ENCODE measurements at places on chromosomes 1 and 21.

DNA sequence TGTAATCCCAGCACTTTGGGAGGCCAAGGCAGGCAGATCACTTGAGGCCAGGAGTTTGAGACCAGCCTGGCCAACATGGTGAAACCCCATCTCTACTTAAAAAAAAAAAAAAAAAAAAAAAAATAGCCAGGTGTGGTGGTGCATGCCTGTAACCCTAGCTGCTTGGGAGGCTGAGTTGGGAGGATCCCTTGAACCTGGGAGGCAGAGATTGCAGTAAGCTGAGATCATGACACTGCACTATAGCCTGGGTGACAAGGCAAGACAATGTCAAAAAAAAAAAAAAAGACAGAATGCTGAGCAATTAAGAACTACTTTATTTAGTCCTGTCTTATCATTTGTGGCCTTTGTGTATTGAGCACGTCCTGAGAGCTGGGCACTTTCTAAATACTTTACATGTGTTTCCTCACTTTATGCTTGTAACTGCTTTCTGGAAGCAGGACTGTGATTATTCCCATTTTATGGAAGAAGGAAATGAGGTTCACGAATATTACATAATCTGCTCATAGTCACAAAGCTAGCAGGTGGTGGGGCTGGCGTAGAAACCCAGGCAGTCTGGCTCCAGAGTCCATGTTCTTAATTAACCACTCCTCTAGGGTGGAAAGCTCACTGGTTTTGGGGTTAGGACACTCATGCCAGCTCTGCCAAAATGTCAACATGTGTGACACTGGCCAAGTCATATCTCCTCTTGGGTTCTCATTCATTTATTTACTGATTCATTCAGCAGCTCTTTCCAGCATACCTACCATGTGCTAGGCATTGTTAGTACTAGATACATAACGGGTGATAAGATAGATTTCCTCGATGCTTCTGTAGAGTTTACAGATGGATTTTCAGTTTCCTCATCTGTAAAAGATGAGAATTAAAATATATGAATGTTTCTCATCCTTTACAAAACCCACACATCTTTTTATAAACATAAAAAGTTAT lies 57.7 kb downstream of the DDR2 start:
- DNase-seq = no peak

DNA sequence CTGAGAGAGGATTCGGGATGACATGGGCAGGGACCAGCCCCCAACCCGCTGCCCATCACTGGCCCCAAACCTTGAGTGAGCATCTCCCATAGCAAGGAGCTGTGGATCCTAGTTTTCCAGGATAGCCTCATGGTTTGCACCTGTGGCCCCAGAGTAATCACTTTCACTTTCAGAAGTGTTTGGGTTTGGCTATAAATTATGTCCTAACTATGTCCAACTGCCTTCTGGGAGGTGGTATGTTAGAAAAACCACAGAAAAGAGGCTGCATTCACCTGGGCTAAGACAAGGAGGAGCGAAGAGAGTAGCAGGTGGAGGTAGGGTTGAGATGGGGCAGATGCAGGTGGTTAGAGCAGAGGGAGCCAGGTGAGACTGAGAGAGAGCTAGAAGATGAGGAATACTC lies 19.4 kb upstream of the CLIC6 start:
- DNase-seq = no peak

DNA sequence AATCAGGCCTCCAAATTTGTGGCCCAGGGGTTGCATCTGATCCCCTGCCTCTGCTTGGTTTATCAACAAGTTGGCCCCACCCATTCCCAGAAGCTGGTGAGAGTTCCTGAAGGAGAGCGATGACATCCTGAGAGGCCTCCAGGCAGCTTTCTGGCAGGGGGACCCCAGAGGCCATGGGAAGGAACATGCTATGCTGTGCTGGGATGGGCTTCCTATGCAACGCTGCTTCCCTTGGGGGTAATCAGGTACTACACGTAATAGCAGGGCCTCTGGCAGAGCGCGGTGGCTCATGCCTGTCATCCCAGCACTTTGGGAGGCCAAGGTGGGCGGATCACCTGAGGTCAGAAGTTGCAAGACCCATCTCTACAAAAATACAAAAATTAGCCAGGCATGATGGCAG lies 8.4 kb upstream of the MTF1 start:
- no peak for DNase-seq

DNA sequence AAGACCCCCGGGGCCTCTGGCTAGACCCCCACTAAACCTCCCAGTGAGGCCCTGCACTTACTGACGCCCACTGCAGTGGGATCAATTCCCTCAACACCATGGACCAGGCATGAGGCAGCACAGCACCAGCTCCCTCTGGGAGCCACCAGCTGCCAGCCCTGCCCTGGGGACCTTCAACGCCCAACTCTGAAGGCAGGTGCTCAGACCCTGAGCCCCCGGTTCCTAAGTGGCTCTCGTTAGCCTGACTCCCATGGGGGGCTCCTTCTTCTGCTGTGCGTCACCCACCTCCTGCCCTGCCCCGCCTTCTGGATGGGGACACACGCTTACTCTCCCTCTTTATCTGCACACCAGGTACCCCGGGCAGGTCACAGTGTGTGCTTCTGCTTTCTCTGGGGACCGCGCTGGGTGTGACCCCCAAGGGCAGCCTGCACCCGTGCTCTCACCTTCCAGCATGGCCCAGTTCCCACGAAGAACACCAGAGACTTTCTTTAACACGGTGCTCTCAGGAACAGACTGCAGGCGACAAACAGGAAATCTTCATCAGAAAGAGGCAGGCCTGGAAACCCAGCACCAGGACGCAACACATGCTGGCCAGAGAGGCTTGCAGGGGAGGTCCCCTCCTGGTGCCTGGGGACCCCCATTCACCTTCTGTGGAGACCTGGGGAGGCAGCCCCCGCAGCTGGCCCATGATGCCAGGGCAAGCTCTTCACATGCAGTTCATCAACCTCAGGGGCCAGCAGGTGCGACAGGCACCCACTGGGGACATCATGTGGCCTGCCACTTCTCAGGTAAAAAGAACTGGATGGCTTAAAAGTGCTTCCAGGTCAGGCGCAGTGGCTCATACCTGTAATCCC lies 27.3 kb downstream of the WDR4 start:
- DNase-seq = no peak

GRCh38 chr1:170309389-170310013 lies 163.7 kb downstream of the NTMT2 start:
- DNase-seq = no peak

GRCh38 chr1:49102752-49103151 lies 326.1 kb upstream of the BEND5 start:
- DNase-seq = no peak

- no peak for DNase-seq
Observed at GRCh38 chr1:228335406-228336307, 71.0 kb downstream of the TRIM11 start.

DNA sequence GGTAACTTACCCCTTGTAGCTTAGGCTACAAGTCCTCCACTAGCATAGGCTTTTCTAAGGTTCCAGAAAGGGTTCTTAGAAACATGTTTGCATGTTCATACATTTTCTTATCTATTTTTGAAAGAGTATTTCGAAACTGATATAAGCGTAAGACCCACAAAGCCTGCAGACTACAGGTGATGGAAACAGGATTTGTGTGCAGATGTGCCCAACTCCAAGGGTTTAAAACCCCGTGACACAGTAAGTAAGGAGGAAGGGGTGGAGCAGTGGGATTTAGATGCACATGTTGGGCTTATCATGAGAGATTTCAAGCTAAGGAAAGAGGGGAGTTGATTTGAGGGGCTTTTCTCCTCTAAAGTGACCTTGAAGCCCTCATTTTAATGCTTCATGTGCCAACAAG lies 164.7 kb downstream of the LTN1 start:
- DNase-seq = no peak

DNA sequence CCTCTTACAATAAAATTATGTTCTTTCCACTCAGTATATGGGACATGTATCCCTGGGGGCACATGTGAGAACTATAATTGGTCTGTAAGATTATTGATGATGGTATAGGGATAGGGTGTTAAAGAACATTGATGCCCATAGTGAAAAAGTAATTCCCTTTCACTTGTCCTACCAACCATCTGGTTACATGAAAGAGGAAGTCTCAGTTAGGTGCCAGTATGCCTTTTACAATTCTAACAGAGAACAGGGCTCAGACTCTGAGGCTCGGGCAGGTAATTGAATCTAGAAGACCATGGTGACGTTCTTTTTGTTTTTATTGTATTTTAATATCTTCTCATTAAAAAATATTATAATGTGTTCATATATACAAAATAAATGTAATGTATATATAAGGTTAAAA lies 113.6 kb downstream of the FGGY start:
- no peak for DNase-seq

- DNase-seq = no peak
Observed at GRCh38 chr1:82048596-82048995, 247.9 kb downstream of the ADGRL2 start.

GRCh38 chr21:16842696-16843035 lies 670.2 kb upstream of the CXADR start:
- DNase-seq = peak; percentile 40

GRCh38 chr21:26473471-26473870 lies 99.6 kb downstream of the CYYR1 start:
- DNase-seq = no peak

DNA sequence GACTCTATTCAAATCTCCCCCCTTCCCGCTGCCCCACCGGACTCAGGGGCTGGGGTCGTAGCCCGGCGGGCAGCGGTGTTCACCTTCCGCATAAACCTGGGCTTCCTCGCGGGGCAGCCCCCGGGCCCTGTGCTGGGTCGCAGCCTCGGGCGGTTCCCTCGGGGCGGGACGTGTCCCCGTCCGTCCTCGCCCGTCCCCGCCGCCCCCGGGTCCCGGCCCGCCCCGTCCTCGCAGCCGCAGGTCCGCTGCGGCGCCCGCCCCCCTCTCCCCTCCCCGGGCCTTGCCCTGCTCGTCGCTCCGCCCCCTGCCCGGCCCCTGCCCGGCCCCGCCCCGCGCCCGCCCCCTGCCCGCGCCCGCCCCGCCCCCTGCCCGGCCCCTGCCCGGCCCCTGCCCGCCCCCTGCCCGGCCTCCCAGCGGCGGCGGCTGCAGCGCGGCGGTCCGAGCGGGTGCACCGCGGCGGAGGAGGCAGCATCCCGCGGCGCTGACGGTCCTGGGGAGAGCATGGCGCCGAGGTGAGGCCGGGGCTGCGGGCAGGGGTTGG lies at the start of gene COL18A1:
TSS of gene COL18A1 (plus strand) at position 436 of the 541 bp plus-strand sequence. CDS start at position 502, 66 bp downstream.
- no peak for DNase-seq

- no peak for DNase-seq
Observed at GRCh38 chr1:7929637-7930036, 11.0 kb downstream of the TNFRSF9 start.

- DNase-seq = peak; percentile 46
Observed at GRCh38 chr1:208942394-208943130, 641.0 kb upstream of the CAMK1G start.

DNA sequence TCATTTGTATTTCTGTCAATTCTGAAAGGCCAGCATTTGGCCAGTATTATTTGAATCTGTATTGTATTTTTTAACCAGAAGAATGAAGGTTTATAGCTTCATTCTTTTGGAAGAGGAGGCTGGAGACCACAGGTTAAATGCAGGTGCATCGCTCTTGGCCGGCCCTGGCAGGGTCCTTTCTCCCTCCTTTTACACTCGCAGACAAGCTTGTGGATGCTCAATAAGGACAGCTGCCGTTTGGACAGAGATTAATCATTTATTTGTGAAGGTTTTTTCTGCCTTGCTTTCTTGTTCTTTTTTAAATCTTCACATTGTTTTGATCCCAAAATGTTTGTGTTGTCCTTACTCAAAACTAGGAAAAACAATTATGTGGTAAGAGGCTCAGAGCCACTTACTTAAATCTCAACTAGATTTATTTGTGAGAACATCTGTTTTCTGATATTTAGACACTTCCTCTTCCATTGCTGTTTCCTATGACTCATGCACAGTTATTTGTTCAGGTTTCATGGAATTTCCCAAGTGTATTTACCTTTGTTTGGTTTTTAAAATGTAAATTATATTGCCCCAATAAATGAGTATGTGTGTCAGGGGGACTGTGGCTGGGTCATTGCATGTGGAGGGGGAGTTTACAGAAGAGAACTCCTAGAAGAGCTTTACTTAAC lies 46.7 kb upstream of the LAMC2 start:
- DNase-seq = no peak

- DNase-seq = no peak
Observed at GRCh38 chr1:166905900-166906299, 29.8 kb upstream of the TADA1 start.

DNA sequence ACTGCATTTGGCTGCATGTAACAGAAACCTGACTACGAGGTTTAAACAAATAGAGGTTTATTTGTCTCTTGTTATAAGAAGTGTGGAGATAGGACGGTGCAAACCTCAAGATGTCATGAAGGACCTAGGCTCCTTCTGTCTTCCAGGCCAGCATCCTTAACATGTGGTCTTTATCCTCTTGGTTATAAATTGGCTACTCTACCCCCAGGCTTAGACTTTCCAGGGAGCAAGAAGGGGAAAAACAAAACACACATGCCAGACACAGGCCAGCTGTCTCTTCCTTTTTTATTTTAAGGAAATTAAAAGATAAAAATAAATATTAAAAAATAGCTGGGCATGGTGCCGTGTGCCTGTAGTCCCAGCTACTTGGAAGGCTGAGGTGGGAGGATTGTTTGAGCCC lies 51.3 kb upstream of the PRELP start:
- DNase-seq = no peak

DNA sequence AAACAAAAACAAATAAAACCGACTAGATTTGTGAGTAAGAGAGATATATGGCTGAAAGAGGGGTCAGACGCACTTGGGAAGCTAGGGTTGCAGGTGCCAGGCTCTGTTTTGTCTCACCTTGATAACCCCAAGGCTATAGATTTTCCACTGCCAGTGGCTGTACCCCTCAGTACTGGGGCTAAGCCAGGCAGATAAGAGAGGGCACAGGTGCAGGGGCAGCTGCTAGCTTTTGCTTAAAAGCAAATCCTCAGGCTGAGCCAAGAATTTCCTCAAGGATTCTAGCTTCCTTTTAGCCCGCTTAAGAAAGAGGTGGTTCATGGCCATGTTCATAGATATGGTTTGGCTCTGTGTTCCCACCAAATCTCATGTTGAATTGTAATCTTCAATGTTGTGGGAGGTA lies 57.9 kb downstream of the OVGP1 start:
- peak; percentile 53 for DNase-seq

DNA sequence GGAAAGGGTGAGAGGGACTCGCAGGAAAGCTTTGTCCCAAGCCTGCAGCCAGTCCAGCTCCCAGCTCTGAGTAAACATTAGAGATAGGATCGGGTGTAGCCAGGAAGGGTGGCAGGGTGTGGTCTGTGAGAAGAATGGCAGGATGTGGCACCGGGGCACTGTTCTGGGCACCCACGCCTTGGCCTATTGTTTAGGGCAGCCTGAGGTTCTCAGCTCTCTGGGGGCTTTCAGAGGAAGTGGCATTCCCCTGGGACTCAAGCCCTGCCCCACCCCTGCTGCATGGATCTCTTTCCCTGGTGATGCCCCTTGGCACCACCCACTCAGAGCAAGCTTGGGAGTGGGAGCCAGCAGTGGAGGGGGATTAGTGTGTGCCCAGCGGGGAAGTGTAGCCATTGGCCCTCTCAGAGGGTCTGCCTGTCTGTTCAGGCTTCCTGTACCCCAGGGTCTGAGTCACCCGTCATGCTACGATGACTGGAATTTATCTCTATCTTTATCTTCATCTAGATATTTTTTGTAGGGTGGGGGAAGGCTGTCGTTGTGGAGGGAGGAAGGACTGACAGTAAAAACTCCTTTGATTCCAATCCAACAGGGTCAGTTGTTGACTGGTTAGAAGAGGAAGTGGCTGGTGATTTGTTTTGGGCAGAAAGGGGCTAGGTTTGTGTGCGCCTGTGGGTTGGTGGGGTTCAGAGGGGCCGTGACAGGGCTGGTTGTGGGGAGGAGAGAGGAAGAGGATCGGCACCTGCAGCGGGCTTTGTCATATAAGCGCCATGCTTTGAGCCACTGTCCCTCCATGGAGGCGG lies 31.6 kb downstream of the SOX13 start:
- no peak for DNase-seq

- no peak for DNase-seq
Observed at GRCh38 chr1:112776688-112777087, 61.6 kb upstream of the PPM1J start.

All from NCI-H524 (cell line).